ENCODE measurements at places on chromosomes 1 and 21. TPM values are rescaled to one million over a fixed set of nuclear protein-coding genes. Genes with fewer than 3 reads are reported as not detected.

SIPA1L2 gene
- 22.6 TPM for total RNA-seq

SPRR2F gene
- total RNA-seq: not detected

CD1E gene
- total RNA-seq: not detected

SPRR3 gene
- not detected for total RNA-seq

KRTAP27-1 gene
- total RNA-seq: not detected

TPTE gene
- total RNA-seq: not detected

ALDH4A1 gene
- 12.9 TPM for total RNA-seq

CACNA1S gene
- not detected for total RNA-seq

Data from epithelial cell of umbilical artery (primary cell).